GDM1 (cell line): ENCODE measurements at places on chromosomes 13 and 19.

DNA sequence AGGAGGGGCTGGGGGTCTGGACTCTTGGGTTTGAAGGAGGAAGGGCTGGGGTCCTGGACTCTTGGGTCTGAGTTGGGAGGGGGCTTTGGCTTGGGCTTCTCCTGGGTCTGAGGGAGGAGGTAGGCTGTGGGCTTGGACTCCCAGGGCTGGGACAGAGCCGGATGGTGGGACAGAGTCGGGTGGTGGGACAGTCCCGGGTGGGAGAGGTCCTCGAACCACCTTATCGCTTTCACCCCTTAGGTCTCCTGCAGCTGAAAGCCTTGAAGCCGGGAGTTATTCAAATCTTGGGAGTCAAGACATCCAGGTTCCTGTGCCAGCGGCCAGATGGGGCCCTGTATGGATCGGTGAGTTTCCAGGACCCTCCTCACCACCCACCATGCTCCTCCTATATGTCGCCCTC, 1.4 kb downstream of the FGF21 start:
- no peak for DNase-seq

DNA sequence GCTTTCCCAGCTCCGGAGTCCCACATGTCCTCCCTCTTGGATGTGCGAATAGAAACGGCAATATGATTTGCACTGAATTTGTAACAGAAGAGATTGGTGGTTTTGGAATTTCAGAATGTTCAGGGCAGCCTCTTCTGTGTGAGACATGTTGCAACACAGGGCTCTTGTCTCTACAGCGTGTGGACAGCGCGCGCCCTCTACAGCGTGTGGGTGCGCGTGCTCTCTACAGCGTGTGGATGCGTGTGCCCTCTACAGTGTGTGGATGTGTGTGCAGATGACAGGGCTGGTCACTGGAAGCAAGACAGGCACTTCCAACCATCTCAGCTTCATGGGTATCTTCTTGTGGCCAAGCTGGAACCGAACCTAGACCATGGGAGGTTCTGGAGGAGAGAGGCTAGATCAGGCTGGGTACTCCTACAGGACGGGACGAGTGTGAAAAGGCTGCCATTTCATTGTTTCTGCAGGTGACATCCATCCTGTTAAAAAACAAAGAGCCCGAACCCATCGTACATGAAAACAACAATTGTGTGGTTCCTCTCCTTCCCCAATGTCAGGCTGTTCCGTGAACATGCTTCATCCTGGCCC, 78.4 kb downstream of the TEX29 start:
- no peak for DNase-seq

DNA sequence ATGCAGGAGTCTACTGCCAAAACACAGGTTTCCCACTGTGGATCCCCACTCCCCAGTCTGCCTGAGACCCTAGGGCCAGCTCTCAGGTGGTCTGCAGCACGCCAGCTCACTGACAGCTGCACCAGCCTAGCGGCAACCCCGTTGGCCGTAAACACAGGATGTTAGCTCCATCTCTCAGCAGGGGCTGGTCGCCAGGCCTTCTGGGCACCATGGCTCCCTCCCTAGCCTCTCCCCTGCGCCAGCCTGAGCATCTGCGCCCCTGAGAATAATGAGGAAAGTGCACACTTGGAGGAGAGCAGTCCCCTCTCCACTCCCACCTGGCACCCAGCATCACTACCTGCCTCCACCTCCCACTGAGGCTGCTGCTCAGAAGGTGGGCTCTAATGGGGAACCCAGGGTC, 20.8 kb upstream of the EPHX3 start:
- DNase-seq = no peak

DNA sequence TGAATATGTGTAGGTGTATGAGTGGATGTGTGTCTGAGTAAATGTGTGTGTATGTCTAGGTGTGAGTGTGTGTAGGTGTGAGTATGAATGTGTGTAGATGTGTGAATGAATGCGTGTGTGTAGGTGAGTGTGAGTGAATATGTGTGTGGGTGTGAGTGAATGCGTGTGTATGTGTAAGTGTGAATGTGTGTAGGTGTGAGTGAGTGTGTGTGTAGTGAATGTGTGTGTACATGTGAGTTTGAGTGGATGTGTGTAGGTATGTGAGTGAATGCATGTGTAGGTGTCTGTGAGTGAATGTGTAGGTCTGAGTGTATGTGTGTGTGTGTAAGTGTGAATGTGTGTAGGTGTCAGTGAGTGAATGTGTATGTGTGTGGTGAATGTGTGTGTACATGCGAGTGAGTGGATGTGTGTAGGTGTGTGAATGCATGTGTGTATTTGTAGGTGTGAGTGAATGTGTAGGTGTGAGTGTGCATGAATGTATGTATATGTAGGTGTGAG, 201.0 kb upstream of the ZNF536 start:
- no peak for DNase-seq

DNA sequence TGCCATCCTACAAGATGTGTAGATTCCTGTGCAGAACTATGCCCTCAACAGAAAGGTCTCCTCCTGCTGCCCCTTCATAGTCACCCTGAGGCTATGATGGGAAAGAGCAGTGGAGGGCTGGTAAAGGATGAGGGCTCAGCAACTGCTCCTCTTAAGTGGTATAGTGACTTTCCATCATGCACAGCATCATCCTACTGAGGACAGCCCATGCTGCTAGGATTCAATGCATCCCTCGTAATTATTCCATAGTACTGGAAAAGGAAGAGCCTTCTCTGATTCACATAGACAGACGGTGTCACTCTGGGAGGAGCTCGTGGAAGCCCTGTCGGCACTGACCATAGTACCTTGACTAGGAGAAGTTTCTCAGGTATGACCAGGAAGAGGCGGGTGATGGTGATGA, 47.6 kb upstream of the IRS2 start:
- DNase-seq = no peak

GRCh38 chr19:3849092-3849491, 19.7 kb downstream of the ZFR2 start:
- peak; percentile 62 for DNase-seq
